MCF 10A (cell line): ENCODE measurements at places on chromosomes 12 and 14.

DNA sequence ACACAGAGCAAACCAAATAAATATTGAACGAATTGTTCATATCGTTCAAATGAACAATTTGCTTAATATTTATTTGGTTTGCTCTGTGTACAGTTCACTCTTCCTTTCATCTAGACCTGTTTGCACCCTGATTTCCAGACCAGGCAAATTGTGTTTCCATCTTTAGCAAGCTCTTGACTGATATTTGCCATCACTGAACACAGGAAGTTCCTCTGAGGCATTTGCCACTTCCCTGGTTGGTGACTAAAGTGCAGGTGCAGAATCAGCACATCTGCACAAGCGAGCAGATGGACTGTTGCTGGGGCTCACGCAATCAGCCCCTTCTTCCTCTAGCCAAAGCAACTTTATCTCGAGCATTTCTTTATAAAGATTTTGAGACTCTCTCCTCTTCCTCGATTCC lies 112.9 kb downstream of the DAAM1 start:
- no peak for DNase-seq

DNA sequence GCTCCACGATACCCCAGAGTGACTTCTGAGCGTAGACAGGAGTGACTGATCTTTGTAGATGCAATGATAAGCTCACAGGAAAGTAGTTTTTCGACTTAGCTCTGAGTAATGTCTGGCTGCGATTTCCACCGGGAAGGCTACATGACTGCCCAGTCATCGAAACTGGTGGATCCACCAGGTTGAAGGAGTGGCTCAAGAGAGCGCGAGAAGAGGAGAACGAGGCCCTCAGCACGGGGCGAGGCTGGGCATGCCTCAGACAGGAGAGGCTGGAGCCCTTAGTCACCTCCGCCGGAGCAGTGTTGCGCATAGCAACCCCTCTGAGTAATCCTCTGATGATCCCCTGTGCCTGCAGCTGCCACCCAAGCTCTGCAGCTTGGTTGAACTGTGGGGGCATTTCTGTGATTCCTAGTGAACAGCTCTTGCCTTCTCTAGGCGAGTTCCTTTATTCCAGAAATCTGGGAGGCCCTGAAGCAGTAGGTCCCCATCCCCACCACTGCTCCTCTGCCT lies 25.6 kb downstream of the ELK3 start:
- peak; percentile 99 for DNase-seq

DNA sequence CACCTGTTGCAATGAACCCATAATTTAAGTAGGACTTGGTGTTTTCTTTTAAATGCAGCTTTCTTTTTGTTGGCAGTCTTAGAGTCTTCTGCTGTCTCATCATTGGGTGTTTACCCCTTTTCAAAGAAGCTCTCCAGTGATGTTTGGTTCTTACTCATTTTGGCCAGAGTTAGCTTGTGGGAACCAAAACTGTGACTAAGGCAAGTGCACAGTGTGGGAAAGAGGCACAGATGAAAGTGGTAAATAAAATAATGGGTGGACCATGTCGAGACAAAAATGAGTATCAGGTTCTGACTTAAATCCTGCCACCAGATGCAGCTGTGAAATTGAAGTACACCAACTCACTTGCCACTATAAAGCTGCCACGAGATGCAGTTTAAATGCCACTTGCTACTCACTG lies 615.4 kb upstream of the MIS18BP1 start:
- DNase-seq: peak; percentile 13

DNA sequence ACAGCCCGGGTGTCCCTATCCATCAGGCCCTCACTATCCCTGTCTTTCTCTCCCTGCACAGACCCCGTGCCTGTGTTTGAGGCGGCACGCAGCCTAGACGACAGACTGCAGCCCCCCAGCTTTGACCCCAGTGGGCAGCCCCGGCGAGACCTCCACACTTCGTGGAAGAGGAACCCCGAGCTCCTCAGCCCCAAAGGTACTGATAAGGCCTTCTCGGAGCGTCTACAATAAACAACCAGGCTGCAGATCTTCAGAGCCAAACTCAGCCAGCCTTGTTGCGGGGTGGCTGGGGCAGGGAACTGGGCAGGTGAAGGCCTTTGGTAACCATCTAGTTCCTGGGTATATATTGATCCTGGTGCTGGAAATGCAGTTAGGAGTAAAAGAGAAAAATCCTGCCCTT lies 77.5 kb downstream of the PHETA1 start:
- no peak for DNase-seq

DNA sequence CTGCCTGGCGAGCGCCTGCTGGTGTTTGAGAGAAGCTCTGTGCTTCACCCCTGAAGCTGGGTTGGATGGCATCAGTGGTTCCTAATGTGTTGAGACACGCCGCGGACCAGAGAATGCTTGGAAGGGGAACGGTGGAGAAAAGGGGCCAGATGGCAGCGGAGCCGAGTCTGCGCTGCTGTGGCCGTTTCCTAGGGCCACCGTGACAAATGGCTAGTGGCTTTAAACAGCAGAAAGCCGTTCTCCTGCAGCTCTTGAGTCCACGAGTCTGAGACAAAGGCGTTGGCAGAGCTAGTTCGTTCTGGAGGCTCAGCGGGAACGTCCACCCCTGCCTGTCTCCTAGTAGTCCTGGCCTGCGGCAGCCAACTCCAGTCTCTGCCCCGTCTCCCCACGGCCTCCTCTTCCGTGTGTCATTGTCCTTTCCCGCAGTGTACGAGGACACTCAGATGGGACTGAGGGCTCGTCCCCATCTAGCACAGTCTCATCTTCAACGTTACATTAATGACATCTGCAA lies 103.6 kb downstream of the ADGRD1 start:
- no peak for DNase-seq

DNA sequence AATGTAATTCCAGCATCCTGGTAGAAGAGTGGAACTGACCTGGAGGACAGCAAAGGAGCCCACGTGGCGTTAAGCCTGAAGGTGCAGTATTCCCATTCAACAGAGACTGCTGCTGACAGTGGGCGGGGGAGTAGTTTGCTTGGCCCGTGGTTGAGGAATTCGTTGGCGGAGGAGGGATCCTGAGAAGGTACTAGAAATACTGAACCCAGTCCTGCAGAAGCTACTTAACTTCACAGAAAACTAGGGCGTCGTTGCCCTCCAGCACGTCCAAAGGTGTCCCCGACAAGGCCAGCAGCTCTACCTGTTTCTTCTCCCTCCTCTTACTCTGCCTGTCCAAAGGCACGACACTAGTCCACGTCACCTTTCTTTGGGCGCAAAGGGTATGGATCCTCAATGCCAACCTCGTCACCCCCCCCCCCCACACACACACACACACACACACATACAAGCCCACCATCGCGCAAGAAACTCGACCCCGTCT lies 303 bp downstream of the PUS7L start:
- peak; percentile 42 for DNase-seq

- peak; percentile 46 for DNase-seq
Observed at GRCh38 chr12:130768120-130768519, 52.0 kb upstream of the RIMBP2 start.

DNA sequence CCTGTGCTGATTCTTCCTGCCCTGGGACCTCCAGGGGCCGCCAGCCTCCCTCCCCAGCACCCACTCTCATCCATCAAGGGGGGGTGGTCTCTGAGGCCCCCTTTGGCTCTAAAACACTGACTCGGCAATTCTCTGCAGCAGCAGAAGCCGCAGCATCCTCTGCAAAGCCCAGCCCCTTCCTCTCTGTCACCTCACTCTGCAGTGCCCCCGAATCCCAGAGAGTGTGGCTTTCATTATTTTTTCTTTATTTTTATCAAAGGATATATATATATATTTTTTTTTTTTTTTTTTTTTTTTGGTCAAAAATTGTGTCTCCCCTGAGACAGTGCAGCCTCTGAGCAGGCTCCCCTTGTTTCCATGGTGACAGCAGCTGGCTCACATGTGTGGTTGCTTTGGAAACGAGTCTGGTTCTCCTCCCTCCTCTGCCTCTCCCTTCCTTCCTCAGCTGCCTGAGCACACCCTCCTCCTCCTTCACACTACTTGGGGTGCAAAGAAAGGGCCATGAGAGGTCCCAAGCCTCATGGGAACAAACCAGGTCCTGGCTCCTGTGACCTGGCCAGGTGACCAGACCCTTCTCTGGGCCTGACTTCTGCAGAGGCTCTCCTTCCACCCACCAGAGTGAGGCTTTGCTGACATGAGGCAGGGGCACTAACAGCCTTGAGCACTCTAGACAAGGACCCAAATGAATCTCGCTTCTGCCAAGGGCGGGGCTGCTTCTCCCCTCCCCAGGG lies 100.5 kb downstream of the LRRC74A start:
- no peak for DNase-seq

GRCh38 chr14:70641548-70642302 lies at the start of gene TTC9:
TTC9 (plus strand) TSS chr14:70641916; CDS start chr14:70642130, 214 bp downstream.
- DNase-seq: no peak

- peak; percentile 89 for DNase-seq
Observed at GRCh38 chr14:74579447-74580274, 32.4 kb downstream of the LTBP2 start.

DNA sequence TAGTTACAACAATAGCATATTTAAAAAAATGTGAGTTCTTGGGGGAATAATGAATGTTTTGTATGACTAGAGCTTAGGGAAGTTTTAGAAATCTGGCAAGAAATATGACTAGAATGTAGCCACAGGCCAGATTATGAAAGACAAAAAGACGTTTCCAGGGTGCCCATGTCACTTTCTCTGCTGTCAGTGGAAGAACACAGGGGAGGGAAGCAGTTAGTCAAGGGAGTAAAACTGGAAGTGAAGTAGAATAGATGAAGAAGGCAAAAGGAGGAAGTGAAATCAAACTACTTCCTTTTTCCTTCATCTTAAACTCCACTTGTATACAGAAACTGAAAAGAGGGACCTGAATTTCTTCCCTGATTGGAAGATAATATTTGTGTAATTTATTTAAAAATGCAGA lies 81.2 kb upstream of the ATP2B1 start:
- no peak for DNase-seq

- peak; percentile 60 for DNase-seq
Observed at GRCh38 chr14:63174760-63175191, 29.5 kb upstream of the RHOJ start.

DNA sequence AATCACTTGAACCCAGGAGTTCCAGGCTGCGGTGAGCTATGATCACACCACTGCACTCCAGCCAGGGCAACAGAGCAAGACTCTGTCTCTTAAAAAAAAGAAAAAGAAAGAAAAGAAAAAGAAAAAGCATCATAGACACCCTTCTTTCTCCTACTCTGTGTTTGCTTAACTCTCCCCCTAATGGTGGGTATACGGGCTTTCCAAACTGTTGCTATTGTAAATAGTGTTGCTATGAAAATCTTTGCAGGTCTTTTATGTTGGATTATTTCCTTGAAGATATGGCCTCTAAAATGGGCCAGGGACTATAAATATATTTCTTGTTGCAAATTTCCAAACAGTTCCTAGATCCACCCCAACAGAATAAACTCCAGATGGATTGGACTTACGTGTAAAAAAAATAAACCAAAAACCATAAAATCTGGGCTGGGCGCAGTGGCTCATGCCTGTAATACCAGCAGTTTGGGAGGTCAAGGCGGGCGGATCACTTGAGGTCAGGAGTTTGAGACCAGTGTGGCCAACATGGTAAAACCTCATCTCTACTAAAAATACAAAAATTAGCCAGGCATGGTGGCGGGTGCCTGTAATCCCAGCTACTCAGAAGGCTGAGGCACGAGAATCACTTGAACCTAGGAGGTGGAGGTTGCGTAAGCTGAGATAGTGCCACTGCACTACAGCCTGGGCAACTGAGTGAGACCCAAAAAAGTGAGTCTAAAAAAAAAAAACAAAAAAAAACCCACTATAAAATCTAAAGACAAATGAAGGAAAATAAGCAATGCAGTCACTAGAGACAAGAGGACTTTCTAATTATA lies 25.9 kb downstream of the NFKBIA start:
- DNase-seq: no peak

- peak; percentile 71 for DNase-seq
Observed at GRCh38 chr14:53032161-53032803, 81.4 kb upstream of the FERMT2 start.

DNA sequence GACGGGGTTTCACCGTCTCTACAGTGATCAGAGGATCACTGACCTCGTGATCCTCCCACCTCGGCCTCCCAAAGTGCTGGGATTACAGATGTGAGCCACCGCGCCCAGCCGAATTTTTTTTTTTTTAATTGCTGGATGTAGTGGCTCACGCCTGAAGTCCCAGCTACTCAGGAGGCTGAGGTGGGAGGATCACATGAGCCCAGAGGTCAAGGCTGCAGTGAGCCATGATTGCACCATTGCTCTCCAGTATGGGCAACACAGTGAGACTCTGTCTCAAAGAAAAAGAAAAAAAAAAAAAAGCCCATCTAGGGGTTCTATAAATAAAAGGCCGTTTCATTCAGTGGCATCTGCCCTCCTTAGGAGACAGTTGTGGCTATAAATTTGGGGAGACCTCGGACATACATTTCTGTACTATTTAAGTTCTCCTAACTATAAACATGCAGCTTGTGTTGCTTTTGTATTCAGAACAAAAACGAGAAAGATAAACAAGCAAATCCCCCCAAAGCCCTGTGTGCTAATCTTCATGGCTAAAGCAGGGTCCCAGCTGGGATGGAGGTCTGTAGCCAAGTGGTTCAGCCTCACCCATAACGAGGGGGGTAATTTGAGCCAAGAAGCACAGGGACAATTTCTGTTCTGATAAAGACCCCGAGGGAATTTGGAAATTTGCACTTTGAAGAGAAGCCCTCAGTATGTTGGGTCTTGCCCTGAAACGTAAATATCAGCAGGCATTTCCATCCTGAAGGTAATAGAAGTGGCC lies 35.0 kb upstream of the BCL7A start:
- no peak for DNase-seq

GRCh38 chr12:10366875-10367274 lies 23.0 kb downstream of the KLRK1 start:
- DNase-seq: peak; percentile 54

- DNase-seq: no peak
Observed at GRCh38 chr12:113341535-113341934, 6.6 kb upstream of the SLC8B1 start.

DNA sequence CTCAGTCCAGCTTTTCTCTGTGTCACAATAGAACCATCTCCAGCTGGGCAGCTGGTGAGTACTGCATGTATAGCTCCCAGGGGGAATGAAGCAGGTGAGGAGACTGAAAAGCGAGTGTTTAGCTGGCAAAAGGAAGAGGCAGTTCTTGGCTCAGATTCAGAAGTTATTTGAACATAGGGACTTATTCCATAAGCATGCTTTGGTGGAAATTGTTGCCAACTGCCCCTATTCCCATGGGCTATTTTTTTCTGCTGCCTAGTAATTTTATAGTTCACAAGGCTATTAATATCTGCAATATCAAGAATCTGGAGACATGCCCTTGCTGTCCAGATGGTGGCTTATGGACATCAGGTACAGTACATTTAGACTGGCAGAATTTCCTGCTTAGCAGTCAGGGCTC lies 1112.7 kb downstream of the LRFN5 start:
- no peak for DNase-seq

GRCh38 chr14:71650187-71650755 lies 282.0 kb upstream of the RGS6 start:
- DNase-seq: no peak

GRCh38 chr14:100306101-100306997 lies at the start of gene SLC25A29:
SLC25A29 (minus strand) TSS chr14:100306444; CDS start chr14:100306232, 212 bp downstream.
- DNase-seq: peak; percentile 81

- no peak for DNase-seq
Observed at GRCh38 chr12:2688381-2688931, 106.3 kb upstream of the FKBP4 start.

DNA sequence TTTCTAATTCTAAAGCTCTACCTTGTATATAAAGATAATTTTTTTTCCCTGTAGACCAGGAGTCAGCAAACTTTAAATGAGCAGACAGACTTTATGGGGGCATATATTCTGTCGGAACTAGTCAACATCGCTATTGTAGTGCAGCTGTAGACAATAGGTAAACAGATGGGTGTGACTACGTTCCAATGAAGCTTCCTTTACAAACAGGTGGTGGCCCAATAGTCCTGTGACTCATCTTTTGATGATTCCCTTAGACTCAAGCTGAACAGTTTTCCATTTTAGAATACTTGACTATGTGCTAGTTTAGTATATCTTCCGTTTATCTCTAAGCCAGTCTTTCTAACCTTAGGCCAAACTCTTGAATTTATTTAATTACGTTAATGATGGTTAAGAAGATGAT lies 16.3 kb downstream of the MUCL1 start:
- peak; percentile 18 for DNase-seq
